ENCODE measurements at places on chromosomes 4 and X.
A peak's percentile ranks its signal among the peaks of the same experiment; 100 is the strongest.

- no peak for DNase-seq
Measured at GRCh38 chr4:8321220-8321619, 51.7 kb downstream of the HTRA3 start.

GRCh38 chr4:156388826-156389225 is 435.2 kb upstream of the CTSO start:
- DNase-seq = no peak

GRCh38 chr4:20760053-20760452 is 59.8 kb downstream of the PACRGL start:
- DNase-seq = no peak

GRCh38 chr4:164866817-164867490 is 10.0 kb upstream of the APELA start:
- no peak for DNase-seq

DNA sequence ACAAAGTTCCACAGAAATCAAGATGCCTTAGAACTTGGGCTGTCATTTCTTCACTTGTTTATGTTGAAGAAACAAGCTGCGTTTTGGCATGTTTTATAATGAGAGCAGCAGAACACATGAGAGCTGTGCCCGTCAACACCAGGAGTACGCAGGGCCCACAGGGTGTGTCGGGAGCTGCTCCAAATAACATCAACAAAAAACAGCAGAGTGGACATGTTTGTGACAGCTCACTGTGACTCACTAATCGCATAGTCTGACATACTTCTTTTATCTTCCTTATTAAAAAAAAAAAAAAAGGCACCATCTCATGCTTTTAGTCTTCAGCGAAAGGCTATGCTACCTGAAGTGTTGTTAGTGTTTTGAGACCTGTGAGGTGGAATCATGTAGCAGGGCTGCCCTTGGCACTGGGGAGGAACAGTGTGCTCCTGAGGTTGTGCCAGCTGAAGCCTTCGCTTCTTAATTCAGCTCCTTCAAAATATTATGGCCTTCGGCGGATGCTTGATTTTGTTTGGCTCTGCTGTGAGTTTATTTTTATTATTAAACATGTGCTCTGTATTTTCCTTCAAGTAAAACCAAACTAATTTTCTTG is 32.8 kb downstream of the FHDC1 start:
- no peak for DNase-seq

- DNase-seq = no peak
Measured at GRCh38 chr4:52684896-52685295, 25.8 kb upstream of the USP46 start.

GRCh38 chrX:57573754-57574153 is 18.1 kb upstream of the ZXDB start:
- DNase-seq = no peak

GRCh38 chr4:42641656-42642055 is 15.2 kb downstream of the ATP8A1 start:
- DNase-seq = no peak

GRCh38 chr4:42638993-42639392 is 17.9 kb downstream of the ATP8A1 start:
- DNase-seq = no peak

DNA sequence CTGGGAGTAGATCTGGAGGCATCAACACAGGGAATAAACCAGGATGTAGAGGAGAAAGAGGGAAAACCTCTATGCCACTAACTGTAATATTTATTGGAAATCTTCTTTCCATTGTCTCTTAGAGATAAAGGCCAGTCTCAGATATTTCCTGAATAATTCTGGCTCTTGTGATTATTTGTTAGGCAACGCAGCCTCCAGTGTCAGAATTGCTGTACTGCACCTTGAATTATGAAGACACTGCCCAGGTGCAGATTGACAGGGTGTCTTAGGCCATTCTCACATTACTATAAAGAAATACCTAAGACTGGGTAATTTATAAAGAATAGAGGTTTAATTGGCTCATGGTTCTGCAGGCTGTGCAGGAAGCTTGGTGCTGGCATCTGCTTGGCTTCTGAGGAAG is 100.7 kb upstream of the ZDHHC15 start:
- no peak for DNase-seq

DNA sequence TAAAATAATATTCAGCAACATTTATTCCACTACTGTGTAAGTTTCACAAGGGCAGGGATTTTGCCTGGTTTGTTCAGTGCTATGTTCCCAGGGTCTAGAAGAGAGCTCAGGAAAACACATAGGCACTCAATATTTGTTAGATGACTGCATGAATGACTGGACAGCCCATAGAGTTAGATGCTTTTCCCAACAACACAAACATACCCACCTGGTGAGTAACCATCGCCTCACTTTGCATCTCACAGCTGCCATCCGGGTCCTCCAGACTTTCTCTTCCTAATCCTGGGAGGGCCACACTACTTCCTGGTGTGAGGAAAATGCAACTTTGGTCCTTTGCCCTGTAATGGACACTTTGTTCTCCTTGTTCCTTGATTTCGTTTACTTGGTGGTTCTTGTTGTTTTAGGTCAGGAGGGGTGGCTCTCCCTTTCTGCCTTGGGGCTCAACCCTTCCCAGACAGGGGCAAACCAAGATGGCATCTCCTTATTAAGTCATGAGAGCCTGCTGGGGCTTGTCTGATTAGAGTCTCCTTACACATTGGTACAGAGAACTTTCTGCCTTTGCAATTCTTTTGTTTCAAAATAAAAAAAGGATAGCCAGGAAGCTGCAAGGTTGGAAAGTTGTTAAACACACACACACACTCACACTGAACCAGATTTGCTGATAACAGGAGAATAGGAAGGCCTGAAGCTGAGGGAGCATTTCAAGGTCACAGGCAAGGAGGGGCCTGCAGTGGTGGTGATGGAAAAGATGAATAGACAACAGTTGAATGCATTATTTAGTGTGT is 190.6 kb downstream of the MID1IP1 start:
- no peak for DNase-seq

DNA sequence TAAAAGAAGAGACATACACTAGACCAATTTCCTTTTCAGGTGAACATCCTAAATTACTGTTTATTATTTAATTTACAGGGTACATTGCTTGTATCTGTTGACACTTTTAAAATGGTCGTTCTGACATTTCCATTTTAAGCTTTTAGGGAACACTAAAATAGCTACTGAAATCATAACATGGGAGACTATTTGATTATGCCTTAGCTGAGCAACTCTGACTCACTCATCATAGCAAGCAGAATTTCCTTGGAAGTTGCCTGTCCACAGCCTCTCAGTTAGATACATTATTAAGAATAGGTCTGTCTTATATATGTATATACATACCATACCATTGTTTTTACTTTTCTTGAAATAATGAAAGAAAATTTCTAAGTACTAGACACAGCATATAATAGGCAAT is 22.0 kb downstream of the GUCY1B1 start:
- no peak for DNase-seq

DNA sequence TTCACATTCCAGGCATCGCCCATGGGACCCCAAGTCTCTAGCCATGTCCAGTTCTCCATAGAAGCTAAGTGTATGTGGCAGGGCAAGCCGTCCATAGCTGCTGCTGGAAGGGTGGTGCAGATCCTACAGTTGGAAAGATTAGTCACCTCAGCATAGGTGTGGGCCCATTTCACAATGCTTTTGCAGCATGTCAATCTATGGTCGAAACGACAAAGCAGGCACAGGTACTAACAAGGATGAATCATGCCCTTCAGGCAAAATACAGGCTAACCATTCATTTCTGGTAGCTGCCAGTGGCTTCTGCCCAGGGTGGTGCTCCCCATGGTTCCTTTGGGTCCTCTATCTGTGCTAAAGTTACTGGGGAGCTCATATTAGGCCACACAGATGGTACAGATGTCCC is 225.2 kb downstream of the ADGRL3 start:
- no peak for DNase-seq

DNA sequence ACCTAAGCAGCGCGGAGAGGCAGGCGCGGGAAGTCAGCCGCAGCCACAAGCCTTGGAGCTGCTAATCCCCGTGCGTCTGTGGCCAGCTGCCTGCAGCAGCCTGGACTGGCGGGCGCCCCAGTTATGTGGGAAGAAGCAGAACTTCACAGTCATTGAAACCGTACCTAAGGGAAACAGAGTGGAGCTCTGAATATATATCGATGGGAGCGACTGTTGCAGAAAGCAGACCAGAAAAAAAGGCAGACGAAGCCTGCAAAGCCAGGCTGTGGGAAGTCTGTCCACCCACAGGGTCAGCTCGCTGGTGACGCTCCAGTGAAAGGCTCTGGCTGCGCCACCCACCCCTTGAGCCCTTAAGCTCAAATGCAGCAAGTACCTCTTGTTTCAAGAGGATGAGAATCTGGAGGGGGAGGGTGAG is 24.7 kb downstream of the KCNE5 start:
- DNase-seq = no peak

DNA sequence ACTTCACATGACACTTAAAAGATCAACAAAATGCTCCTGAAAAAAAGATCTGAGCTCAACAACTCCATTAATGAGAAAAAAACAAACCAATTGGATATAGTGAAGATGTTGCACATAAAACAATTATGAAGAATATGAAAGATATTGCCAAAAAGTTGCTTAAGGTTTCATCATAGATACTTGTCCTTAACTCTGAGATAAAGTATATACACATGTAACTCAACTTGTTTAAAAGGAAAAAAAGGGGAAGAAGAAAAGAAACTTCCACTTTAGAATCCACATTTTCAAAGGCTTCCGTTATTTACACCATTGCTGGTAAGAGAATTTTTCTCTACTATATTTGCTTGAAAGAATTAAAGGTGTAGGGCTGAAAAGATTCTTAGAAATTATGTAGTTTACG is 2.7 kb downstream of the AFAP1 start:
- DNase-seq = no peak

DNA sequence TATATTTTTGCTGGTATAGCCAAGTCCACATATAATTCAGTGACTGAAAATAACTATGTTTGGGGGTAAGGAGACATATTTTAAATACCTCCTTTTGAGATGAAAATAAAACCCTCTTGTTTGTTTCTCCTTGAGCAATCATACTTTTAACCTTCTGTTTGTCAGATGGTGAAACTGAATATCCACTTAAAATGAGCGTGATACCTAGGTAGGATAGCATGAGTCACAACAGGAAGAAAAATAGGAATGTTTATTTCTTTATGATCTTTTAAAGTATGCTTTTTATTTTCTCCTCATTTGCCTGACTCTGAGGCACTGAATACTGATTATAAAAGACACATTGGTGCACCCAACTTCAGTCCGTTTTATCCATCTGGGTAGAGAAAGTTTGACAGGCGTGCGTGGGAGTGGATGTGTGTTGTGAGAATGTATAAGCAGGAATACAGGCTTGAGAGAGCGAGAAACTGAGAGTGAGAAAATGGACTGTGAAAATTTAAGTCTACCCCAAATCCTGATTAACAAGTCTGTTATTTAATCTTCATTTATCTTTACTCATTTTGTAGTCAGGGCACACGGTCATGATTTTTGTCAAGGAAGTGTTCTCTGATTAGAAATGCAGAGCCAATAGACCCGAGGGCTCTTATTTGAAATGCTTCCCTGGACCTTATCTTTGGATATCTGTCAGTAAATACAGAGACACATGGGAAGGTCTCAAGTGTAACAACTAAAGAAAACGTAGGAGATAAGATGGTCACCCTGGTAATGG is 62.1 kb upstream of the ANTXR2 start:
- DNase-seq = no peak

GRCh38 chrX:78661836-78662235 is 2.7 kb upstream of the RTL3 start:
- no peak for DNase-seq

- no peak for DNase-seq
Measured at GRCh38 chrX:129824620-129825019, 19.1 kb downstream of the ZDHHC9 start.

GRCh38 chr4:39638354-39639239 is at the start of gene SMIM14:
Gene SMIM14, minus strand, starts transcription at chr4:39638865. Its CDS starts 33,720 bp downstream, at chr4:39605145.
- peak; percentile 77 for DNase-seq

- DNase-seq = no peak
Measured at GRCh38 chrX:76127341-76127740, 45.5 kb upstream of the PBDC1 start.

DNA sequence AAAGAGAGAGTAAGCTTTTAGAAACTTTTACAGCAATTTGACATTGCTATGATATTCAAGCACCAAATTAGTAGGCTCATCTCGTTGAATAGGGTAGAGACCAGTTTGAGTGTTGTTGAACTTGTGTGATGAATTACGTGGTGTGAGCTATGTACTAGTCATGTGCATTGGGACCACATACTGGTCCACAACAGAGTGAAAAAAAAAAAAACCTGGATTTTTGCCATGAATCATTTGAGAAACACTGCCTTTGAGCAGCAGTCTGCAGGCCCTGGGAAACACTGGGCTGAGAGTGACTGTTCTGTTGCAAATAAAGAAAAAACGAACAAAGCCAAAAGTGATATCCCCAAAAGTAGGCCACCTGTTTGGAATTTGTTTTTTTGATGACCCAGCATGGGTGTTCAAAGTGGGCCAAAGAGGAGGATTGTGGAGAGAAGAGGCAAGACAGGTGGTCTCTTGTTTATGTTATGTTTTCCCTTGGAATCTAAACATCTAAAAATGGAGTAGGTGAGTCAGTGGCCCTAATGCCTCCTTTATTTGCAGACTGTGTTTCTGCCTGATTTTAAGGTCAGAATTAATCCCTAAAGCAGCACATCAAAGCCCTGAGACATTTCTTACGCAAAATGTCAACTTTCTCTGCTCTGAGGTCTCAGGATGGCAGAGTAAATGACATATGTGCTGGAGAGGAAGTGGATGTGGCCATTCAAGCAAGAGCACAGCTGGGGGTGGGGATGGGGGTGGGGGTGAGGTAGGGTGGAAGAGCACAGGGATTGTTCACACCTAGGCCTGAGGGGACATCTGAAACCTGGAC is 33.5 kb downstream of the TAF7L start:
- no peak for DNase-seq

GRCh38 chrX:51742586-51742985 is 656 bp upstream of the GSPT2 start:
- no peak for DNase-seq

DNA sequence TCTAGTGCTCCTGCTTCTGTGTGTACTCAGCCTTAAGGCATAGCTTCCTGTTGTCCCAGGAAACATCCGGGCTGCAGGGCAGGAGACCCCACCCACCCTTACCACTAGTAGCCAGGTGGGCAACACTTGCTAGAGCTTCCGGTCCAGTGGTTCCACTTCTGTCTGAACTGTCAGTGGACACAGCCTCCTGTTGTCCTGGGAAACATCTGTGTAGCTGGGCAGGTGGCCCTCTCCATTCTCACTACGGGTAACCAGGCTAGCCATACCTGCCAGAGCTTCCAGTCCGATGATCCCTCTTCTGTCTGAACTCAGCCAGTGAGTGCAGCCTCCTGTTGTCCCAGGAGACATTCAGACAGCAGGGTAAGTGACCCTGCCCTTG is 372.2 kb downstream of the INPP4B start:
- DNase-seq = no peak

DNA sequence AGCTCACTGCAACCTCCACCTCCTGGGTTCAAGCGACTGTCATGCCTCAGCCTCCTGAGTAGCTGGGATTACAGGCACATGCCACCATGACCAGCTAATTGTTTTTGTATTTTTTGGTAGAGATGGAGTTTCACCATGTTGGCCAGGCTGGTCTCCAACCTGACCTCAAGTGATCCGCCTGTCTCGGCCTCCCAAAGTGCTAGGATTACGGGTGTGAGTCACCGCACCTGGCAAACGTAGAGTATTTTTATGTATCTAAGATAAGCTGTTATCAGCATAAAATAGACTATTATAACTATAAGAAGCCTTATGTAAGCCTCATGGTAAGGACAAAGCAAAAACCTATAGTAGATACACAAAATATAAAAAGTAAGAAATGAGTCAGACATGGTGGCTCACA is 304.1 kb downstream of the CHIC1 start:
- DNase-seq = no peak

GRCh38 chrX:48800574-48801279 is 1.1 kb upstream of the HDAC6 start:
- no peak for DNase-seq
